ENCODE measurements at places on chromosomes 1 and 21.

DNA sequence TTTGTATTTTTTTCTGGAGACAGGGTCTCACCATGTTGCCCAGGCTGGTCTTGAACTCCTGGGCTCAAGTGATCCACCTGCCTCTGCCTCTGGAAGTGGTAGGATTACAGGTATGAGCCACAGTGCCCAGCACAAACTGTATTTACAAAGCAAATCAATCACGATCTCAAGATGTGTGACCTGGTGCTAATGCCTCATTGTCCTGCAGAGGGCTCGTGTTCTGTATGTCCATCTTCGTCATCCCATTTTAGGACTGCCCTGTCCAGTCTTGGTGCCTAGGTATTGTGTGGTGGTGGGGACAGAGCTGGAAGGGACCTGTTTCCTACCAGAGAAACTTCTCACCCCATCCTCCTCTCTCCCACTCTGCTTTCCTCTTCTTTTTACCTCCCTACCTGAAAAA is 20.2 kb downstream of the PROK1 start:
- no peak for DNase-seq

GRCh38 chr1:40532062-40532389 is 589 bp downstream of the ZNF684 start:
- DNase-seq: no peak

DNA sequence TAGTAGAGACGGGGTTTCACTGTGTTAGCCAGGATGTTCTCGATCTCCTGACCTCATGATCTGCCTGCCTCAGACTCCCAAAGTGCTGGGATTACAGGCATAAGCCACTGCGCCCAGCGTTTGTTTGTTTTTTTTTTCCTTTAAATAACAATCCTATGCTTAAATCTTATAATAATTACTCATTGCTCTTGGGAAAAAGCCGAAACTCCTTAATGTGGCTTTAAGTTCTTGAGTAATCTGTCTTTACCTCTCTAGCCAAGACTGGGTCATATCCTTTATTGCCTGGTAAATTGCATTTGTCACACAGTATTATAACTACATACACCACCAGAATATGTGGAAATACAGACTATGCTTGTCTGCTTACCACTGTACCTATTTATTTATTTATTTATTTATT is 97.1 kb downstream of the MACF1 start:
- no peak for DNase-seq

- no peak for DNase-seq
These were observed 9.1 kb upstream of the SRSF10 start for GRCh38 chr1:23989263-23989662.

DNA sequence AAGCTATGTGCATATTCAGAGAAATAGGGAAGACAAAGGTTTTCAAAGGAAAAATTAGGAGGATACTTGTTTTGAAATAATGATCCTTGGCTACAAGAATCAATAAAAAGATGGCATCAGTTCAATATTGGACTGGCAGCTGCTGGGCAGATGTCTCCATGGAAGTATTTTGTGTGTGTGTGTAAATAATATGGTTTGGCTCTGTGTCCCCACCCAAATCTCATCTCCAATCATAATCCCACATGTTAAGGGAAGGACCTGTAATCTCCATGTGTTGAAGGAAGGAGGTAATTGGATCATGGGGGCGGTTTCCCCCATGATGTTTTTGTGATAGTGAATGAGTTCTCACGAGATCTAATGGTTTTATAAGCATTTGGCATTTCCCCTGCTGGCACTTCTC is 40.4 kb upstream of the LRRC7 start:
- no peak for DNase-seq

DNA sequence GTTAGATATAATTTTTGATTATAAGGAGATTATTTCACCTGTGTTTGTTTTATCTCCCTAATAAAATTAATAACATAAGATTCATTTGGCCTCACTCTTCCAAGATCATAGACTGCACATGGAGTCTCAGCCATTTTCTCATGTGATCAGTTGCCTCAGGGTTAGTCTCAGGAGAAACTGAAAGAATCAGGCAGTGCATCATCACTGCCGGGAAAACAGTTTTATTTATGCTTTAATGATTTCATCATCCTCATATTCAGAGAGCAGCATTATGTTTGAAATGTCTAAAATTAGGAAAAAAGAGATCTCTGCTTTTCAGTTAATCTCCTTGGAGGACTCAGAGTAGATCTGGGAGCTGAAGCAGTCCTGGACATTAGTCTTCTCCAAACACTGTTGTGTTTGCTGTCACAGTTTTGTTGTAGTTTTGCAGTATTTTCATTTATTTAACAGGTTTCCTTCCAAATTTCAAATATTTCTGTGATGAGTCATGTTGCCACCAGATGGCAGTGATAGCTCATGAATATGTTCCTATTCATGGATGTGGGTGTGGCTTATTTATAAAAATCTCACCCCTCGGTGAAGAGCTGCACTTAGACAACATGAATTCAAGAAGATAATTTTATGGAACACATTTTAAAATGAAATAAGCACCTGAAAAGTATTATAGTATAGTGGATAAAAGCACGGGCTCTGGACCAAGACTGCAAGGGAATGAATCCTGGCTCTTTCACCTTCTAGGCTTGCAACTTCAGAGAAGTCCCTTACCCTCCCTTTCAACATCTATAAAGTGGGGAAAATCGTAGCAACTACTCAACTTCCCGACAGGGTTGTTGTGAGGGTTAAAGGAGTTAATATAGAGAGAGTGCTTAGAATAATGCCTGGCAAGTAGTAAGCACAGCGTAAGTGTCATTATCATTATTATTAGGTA is 31.2 kb downstream of the CHD1L start:
- no peak for DNase-seq

GRCh38 chr1:190754666-190755065 is 277.0 kb upstream of the BRINP3 start:
- no peak for DNase-seq

DNA sequence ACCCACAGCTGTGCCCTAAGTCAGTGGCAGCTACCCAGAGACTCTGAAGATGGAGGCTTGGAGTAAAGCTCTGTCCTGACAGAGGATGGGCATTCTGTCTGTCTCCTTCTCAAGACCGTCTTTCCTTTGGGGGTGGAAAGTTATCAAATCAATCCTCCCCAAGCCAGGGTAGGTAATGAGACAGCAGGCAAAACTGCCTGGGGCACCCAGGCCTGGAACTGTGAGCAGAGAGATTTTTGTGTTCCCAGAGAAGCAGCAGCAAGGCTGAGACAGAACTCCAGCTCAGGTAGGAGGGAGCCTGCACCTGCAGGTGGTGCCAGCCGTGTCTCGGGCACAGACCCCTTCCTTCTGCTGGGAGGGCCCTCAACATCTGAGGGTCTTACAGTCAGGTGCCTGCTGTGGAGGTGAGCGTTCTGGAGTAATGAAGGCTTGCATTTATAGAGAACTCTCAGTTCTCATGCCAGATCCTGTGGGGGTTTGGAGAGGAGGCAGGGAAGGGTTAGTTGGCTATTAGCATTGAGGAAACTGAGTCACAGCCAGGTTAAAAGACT is 95.6 kb downstream of the RIPK4 start:
- DNase-seq: no peak

- no peak for DNase-seq
These were observed 161.2 kb downstream of the PSMG1 start for GRCh38 chr21:39022035-39022434.

- DNase-seq: no peak
These were observed 52.7 kb downstream of the DHRS3 start for GRCh38 chr1:12565094-12565965.

GRCh38 chr1:244325056-244325758 is 126.5 kb downstream of the ADSS2 start:
- DNase-seq: peak; percentile 71

DNA sequence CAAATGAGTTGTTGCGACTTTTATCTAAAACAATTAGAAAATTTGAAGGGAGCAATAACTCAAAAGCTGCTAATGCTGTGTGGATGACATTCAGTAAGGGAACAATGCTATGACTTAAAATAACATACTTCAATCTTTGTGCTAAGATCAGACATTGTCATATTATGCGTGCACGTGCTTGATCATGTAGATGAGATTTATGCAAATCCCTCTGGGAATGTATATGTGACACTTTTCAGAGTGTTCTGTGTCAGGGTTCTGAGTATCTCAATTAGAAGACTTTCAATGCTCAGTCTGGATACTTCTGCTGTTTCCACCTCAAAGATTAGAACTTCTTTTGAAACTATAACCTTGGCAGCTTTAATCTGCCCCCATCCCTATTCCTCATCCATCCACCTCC is 18.6 kb upstream of the POU2F1 start:
- DNase-seq: no peak
